Caco-2 (cell line): ENCODE measurements at places on chromosomes 16 and 17.

DNA sequence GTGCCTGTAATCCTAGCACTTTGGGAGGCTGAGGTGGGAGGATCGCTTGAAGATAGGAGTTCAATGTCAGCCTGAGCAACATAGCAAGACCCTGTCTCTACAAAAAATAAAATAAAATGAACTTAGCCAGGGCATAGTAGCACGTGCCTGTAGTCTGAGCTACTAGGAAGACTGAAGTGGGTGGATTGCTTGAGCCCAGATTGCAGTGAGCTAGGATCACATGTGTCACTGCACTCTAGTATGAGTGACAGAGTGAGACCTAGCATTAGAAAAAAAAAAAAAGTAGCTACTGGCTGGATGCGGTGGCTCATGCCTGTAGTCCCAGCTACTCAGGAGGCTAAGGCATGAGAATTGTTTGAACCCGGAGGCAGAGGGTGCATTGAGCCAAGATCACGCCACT lies 6.0 kb downstream of the ADAP2 start:
- no peak for DNase-seq

DNA sequence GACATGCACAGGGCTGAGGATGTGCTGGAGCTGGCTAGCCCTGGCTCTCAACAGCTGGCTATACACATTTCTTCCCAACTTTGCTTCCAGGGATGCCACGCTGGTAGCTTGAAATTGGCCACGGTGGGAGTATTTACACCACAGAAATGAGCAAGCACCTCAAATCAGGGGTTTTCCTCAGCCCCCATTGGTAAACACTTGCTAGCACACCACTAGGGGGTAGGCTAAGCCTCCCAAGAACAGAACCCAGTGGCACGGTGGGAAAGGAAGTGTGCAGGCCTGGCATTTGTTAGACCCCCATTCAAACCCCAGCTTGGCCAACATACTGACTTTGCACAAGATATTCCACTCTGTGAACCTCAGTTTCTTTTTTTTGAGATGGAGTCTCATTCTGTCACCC lies 12.9 kb downstream of the DRC3 start:
- no peak for DNase-seq

GRCh38 chr16:23105309-23105708 lies 43.9 kb downstream of the USP31 start:
- DNase-seq, result no peak

DNA sequence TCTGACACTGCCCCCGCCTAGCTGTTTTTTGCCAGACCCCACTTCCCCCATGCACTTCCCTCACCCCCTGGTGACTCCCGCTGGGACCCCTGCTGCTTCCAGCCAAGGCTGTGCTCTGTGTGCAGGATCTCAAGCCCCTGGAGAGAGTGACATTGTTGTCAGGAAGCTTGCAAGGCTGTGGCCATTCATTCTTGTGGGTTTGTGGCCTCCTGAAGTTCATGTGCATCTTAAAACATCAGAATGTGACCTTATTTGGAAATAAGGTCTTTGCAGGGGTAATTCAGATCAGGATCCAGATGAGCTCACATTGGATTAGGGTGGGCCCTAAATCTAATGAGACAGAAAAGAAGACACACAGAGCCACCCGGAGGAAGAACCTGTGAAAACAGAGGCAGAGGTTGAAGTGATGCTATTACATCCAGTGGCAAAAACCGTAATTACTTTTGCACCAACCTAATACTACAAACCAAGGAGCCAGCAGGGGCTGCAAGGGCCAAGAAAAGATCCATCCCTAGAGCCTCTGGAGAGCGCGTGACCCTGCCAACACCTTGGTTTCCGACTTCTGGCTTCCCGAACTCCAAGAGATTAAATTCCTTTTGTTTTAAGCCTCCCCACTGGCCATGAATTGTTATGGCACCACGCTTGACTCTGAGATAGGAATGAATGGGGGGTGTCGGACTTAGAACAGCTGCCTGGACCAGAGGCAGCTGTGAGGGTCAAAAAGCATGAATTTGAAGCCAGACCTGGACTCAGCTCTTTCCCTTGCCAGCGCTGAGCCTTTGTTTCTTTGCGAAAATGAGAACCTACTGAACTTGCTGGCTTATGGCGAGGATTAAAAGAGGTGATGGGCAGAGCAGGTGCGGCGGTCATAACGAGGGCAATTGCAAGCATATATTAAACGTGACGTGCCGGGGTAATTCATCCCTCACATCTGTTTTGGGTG lies 75.5 kb downstream of the BMERB1 start:
- DNase-seq, result no peak

DNA sequence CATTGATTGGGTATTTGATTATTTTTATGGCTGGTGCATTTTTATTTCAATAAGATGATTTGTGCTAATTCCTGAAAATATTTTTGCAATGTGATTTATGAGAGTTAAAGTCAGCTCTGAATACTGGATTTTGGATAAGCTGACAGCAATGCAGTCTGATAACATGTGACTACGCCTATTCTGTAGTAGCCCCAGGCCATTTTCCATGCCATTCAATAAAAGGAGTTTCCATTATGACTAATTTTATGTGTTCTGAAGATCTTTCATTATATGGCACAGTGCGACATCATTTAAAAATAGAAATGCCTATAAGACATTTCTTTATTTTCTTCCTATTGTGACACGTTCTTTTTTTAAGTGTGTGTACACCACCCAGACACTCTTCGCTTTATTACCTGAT lies 46.3 kb downstream of the KCNJ2 start:
- DNase-seq, result no peak

GRCh38 chr17:34710226-34710625 lies 130.8 kb downstream of the TMEM132E start:
- no peak for DNase-seq

GRCh38 chr17:5812590-5812989 lies 228.3 kb upstream of the NLRP1 start:
- DNase-seq, result no peak

- DNase-seq, result no peak
Measured at GRCh38 chr16:3071655-3072054, 6.2 kb downstream of the IL32 start.

GRCh38 chr17:48462946-48463345 lies 32.9 kb upstream of the SKAP1 start:
- DNase-seq, result no peak

GRCh38 chr16:59220011-59220410 lies 485.9 kb upstream of the GOT2 start:
- DNase-seq, result no peak

- DNase-seq, result no peak
Measured at GRCh38 chr16:53708490-53708889, 4.5 kb downstream of the FTO start.

- peak; percentile 78 for DNase-seq
Measured at GRCh38 chr17:75619506-75620431, 13.5 kb upstream of the SMIM5 start.

DNA sequence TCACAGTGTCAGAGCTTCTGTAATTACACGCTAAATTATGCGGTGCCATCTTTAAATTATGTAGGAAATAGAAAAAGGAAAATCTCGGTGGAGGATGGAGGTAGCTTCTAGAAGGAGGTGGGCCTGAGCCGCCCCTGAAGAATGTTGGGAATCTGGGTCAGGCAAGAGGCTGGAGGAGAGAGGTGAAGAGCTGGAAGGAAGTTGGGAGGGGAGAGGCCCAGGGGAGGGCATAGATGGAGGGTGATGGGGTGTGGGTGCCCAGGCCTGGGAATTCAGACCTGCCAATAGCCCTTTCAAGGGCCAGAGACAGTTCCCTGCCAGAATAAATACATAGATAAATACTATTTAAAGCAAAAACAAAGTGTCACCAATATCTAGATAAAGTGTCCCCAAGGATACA lies 415.0 kb upstream of the HSBP1 start:
- no peak for DNase-seq
